Right atrium auricular region (tissue), 2 donors: ENCODE measurements at places on chromosomes 7 and 10. TPM values are rescaled to one million over a fixed set of nuclear protein-coding genes. Genes with fewer than 3 reads are reported as not detected.

Gene SPDYE17
- not detected for total RNA-seq

GRCh38 chr7:139774376-139774775 is 3.4 kb downstream of the HIPK2 start:
- no peak for DNase-seq

DNA sequence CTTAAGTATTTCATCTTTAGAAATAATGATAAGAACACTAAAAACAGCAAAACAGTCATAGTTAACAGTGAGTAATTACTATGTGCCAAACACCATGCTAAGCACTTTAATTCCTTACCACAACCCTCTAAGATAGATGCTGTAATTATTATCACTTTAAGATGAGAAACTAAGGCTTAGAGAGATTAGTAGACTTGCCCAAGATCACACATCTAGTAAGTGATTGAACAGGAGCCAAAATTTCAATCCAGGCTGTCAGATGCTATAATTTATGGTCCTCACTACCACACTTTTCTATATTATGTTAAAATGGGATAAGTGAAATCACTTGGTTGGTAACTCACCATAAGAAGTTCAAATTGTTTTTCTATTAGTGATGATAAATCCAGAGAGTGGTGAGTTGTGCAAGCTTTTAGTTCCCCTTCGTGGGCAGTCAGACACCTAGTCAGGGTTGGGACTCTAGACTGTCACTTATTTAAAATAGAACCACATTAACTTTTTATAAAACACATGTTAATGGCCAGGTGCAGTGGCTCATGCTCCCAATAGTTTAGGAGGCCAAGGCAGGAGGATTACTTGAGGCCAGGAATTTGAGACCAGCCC is 85.9 kb upstream of the GATA3 start:
- no peak for DNase-seq

DNA sequence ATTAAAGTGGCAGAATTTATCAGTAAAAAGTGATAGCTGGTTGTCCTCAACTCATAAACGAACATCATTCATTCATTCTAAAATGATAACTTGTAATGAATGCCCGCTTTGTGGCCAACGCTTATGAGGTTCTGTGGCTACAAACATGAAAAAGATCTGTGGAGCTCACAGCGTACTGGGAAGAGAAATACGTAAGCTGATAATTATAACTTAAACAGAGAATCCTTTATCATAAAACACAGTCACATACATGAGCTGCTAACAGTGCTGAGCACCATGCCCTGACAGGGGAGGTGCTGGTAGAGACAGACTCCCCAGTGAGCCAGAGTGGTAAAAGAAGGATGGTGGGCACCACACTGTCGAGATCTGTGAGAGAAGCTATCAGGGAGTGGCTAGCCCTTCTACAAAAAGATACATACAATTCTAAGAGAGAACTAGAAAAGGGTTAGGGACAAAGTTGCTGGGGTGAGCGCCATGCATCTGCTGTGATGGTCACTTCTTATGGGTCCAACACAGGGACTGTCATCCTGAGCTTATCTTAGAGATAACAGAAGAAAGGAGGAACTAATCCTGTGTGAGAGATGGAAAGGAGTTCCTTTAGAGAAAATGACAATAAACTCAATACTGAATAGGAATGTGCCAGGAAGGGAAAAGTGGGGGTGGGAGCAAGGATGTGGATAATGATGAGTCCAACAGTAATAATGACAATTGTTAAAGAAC is 106.7 kb downstream of the USP6NL start:
- no peak for DNase-seq

GRCh38 chr7:101972627-101973026 is 155.2 kb downstream of the CUX1 start:
- DNase-seq = no peak
